ENCODE measurements at places on chromosomes 11 and 22.
A peak's percentile ranks its signal among the peaks of the same experiment; 100 is the strongest.

GRCh38 chr11:131025421-131026125 is 109.3 kb upstream of the SNX19 start:
- DNase-seq = no peak

DNA sequence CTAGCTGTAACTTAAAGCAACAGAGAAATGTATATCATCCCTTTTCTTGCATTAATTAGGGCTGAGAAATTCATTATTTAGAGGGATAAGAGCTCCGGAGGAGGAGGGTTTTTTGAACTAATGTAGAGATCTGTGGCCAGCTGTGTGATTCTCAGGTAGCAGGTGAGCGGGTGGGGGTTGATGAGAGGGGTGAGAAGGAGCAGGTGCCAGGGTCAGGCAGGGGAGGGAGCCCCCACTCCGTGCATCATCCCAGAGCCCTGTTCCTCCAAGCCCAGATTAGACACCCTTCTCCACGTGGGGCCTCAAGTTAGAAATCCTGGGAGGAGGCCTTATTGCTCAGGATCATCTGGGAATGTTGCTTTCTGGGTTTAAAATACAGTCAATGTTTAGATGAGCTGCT is 24.9 kb downstream of the ZBTB16 start:
- no peak for DNase-seq

DNA sequence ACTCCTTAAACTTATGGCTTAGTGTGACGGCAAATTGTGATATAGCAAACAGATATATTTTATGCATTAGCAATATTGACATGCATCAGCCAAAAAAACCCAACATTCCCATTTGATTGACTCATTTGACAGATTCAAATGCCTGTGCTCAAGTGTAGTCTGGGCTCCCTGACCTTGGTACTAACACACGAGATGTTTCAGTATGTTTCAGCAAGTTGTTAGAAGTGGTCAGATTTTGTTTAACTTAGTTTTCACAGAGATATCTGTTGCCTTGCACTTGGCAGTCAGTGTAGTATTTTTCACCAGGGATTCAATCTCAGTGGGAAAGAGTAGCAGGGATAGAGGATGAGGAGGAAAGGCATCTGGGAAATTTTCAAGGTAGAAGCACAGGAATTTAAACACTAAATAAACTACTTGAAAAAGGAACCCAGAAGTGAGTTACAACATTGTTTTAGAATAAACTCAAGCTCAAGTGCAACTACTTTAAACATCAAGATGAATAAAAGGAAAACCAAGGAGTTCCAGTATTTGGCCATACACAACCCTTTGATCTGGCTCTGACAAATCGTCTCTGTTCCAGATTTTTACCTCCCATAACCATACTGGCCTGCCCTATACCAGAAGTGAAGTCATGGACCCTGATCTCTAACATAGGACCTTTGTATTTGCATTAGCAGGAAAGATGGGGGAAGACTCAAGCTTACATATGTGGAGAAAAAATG is 56.5 kb upstream of the BLID start:
- no peak for DNase-seq

GRCh38 chr11:65918211-65919140 is at the start of gene C11orf68:
TSS of gene C11orf68 (minus strand) at chr11:65919062. CDS start at chr11:65919031, 31 bp downstream.
- no peak for DNase-seq

DNA sequence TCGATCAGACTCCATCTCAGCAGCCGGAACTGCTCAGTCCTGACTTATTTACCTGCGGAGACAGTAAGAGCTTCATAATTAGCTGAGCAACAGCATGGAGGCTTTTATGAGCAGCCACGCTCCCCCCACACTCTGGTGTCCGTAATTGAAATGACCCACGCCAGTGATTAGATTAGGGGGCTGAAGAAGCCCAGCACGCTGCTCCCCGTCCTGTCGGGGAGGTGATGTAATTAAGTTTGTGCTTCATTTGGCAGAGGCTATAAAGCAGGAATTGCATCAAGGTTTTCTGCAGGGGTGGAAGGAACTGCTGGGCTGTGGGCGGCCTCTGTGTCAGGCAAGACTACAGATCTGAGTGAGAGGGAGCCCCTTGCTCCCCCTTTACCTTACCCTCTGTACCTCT is 22.8 kb upstream of the HTR3A start:
- DNase-seq = no peak

GRCh38 chr22:42425989-42426355 is 6.2 kb downstream of the NFAM1 start:
- no peak for DNase-seq

DNA sequence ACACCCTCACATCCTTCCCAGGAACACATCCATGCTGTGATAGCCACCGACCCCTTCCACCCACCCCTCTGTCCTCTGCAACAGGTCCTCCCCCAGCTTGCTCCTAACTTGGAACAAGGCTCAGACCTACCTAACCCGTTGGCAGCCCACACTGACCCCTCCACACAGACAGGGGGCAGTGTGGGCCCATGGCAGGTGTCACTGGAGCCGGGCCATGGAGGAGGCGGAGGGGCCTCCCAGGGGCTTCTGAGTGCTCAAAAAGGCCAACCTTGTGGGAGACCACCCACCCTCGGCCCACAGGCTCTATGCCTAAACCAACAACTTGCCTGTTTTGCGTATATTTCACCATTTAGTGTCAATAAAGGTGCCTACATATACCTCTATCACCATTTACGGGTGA is 57.0 kb downstream of the CERK start:
- no peak for DNase-seq

GRCh38 chr11:94882931-94883330 is 90.4 kb downstream of the CWC15 start:
- DNase-seq = no peak

- no peak for DNase-seq
Observed at GRCh38 chr11:31887180-31887579, 76.1 kb upstream of the PAX6 start.

DNA sequence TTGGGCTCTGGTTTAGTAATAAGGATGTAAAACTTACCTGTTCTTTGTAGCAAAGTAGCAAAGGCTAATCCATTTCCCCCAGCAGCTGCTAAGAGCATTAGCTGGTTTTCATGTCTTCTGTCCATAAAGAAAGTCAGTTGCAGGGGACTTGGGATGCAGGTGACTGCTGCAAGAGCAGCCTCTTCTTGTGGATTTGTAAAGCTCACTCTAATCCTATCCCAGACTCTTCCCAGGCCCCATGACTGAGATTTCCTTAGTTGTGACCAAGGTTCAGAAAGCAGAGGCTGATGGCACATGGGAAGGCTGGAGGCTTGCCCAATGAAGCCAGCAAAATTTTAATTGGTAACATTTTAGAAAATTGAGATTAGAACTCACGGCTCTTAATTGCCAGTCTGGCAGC is 94.4 kb upstream of the HORMAD2 start:
- DNase-seq = no peak

- DNase-seq = no peak
Observed at GRCh38 chr11:73907191-73907590, 30.4 kb downstream of the PAAF1 start.

DNA sequence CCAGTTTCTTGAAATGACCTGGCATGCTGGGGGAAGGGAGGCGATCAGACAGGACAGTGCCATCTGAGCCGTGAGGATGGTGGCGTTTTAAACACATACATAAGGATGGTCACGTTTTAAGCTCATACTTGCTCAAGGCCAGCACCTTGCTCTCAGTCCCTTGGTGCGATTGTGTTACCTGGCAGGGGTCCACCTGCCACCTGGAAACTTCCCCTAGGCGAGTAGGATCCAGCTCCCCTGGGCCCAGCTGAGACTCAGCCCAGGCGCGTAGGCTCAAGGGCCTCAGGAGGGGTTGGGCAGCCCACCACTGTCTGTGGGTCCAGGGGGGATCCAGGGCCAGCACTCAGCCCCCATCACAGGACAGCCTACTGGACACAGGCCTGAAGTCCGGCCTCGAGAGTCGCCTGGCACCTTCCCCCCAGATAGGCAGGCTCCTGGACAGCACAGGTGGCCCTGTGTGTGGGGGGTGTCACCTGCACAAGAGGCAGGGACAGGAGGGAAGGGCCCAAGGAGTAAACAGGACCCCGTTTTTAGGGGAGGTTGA is 185.8 kb downstream of the BRD1 start:
- DNase-seq = no peak

DNA sequence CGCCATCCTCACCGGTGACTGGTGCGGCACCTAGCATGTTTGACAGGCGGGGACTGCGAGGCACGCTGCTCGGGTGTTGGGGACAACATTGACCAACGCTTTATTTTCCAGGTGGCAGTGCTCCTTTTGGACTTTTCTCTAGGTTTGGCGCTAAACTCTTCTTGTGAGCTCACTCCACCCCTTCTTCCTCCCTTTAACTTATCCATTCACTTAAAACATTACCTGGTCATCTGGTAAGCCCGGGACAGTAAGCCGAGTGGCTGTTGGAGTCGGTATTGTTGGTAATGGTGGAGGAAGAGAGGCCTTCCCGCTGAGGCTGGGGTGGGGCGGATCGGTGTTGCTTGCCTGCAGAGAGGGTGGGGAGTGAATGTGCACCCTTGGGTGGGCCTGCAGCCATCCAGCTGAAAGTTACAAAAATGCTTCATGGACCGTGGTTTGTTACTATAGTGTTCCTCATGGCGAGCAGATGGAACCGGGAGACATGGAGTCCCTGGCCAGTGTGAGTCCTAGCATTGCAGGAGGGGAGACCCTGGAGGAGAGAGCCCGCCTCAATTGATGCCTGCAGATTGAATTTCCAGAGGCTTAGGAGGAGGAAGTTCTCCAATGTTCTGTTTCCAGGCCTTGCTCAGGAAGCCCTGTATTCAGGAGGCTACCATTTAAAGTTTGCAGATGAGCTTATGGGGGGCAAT is 1.1 kb downstream of the NEAT1 start:
- DNase-seq = no peak

DNA sequence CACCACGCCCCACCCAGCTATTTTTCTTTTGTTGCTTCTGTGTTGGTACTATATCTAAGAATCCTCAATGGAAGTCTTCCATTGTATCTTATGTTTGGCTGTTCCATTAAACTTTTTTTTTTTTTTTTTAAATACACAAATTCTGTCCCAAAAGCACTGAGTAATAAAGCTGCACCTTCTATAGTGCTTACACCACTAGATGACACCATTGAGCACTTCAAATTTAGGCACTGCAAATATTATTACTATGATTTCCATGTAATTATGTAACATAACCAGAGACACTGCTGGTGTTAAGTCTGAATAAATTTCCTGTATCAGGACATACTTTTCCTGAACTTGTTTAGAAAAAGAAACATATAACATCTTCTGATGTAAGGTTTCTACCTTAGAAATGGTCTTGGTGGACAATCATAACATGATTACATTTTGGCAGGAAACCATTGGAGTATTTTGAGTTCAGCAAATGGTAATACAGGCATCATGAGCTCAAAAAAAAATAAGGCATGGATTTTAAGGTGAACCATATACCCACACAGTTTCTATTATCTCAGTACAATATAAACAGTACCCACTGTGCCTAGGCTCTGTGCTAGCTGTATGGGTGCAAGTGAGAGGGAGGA is 110.5 kb downstream of the ATG16L2 start:
- no peak for DNase-seq

GRCh38 chr11:100105982-100106358 is 581.1 kb upstream of the ARHGAP42 start:
- DNase-seq = no peak

GRCh38 chr11:64933213-64933934 is 2.3 kb downstream of the GPHA2 start:
- no peak for DNase-seq

- DNase-seq = no peak
Observed at GRCh38 chr11:18790883-18791206, 753 bp downstream of the PTPN5 start.

GRCh38 chr11:72700146-72700545 is 25.9 kb upstream of the PDE2A start:
- DNase-seq = no peak

GRCh38 chr11:93444617-93445073 is 98.5 kb downstream of the SMCO4 start:
- peak; percentile 2 for DNase-seq

- no peak for DNase-seq
Observed at GRCh38 chr11:118610225-118610772, 2.9 kb downstream of the PHLDB1 start.

GRCh38 chr11:76835928-76836612 is 24.6 kb upstream of the ACER3 start:
- DNase-seq = no peak

DNA sequence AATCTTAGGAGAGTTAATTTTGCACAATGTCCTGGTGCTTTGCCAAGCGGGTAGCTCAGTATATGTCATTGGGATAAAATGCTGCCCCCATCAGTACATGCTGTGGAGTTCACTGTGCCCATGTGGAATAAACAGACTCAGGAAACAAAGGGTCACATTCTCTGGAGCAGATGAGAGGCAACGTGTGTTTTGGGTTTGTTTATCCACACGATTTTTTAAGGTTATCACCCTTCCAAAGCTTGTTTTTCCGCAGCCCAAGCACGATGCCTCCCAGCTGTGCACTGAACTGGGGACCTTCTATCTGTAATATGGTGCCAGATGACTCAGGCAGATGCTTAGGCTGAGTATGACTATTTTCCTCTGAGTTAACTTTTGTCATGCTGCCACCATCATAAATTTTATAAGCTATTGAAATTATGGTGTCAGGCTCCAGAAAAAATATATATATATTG is 6.5 kb downstream of the OR4D6 start:
- no peak for DNase-seq

Data from stimulated activated CD4-positive, alpha-beta T cell treated with anti-CD3 and anti-CD28 coated beads, Interleukin-4, amount 100 ng/mL, for 4 hours (primary cell).